Psoas muscle (tissue), 8 donors: ENCODE measurements at places on chromosomes 12 and 14. TPM values are rescaled to one million over a fixed set of nuclear protein-coding genes. Genes with fewer than 3 reads are reported as not detected.

GRCh38 chr14:52701223-52701622 is 5.8 kb upstream of the PSMC6 start:
- H3K4me1 ChIP-seq = peaks cover 2% of the 10 kb centered on the region
- DNase-seq = no peak
- no peaks in the 10 kb centered on the region for H3K36me3 ChIP-seq
- H3K27me3 ChIP-seq = no peaks in the 10 kb centered on the region
- peak overlapping the region; percentile 27 for H3K27ac ChIP-seq

Gene TOX4
- 98.8 TPM for total RNA-seq

DNA sequence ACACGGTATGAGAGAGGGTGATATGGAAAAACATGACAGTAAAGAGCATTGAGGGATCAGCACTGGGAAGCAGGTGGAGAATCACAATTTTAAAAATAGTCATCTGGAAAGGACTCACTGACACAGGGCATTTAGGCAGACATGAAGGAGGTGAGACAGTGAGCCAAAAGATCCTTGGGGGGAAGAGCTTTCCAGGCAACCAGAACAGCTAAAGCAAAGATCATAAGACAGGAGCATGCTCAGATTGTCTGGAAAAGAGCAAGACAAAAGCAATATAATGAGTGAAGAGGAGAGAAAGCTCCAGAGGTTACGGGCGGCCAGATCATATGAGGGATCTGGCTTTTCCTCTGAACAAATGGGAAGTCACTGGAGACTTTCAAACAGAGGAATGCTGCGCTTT is 63.9 kb downstream of the DENND5B start:
- H3K27me3 ChIP-seq = no peaks in the 10 kb centered on the region
- H3K27ac ChIP-seq = peak overlapping the region; percentile 38
- peaks cover 39% of the 10 kb centered on the region for H3K4me1 ChIP-seq
- no peak for DNase-seq

DNA sequence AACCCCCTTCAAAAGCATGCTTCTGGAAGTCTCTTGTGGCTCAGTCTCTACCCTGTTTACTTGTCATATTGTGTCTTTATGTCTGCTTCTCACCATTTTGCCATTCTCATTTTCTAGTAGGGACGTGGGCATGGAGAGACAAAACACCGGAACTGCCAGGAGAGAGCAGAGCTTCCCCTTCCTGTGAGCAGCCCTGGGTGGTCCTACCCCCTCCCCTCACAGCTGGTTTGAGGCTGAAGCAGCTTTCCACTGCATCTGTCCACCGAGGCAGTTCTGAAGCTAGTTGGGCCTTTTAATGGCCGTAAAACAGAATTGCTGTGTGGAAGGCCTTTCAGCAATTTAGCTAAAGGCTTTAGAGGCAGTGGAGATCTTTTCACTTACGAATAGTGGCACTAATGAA is 77.0 kb downstream of the PELI2 start:
- no peak for DNase-seq
- H3K4me3 ChIP-seq = no peak overlapping the region
- H3K27ac ChIP-seq = peak overlapping the region; percentile 47
- no peaks in the 10 kb centered on the region for H3K36me3 ChIP-seq
- no peaks in the 10 kb centered on the region for H3K27me3 ChIP-seq

Gene CLEC4C
- not detected for total RNA-seq

Gene CPNE8
- 2.4 TPM for total RNA-seq

Gene RNU7-1
- total RNA-seq = not detected
